ENCODE measurements at places on chromosomes 16 and 17.
A peak's percentile ranks its signal among the peaks of the same experiment; 100 is the strongest.

- DNase-seq: no peak
These were observed 45.5 kb downstream of the CPPED1 start for GRCh38 chr16:12758031-12758669.

DNA sequence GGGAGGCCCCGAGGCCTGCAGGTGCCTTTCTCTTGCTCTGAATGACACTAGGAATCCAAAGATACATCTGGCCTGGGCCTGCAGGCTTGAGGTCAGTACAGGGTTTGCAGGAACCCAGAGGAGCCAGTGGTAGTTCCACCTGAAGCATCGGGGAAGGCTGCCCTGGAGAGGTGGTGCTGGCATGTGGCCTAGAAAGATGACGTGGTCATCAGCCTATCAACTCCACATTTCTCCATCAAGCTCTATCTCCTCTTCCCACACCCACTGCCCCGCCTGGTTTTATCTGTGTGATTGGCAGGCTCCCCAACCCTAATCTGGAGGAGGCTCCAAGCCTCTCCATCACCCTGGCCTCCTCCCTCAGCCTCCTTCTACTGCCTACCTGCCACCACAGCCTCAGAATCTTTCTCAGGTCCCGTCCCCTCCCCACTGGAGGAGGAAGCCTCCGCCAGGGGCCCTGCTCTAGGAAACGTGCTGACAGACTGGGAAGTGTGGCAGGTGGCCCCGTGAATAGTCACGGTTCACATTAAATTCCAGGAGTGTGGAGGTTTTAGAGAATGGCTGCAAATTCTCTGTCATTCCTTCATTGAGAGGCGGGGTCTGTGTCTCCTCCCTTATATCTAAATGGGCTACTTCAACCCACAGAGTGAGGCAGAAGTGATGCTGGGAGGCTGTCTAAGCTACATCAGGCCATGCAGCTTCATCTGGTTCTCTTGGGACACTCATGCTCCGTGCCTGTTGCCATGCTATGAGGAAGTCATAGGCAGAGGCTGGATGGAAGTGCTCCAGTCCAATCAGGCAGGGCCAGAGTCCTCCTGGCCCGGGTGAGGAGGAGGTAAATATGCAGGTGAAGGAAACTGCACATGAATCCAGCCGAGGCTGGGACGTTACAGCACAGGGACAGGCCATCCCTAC lies 11.4 kb upstream of the MAP2K3 start:
- DNase-seq: no peak

DNA sequence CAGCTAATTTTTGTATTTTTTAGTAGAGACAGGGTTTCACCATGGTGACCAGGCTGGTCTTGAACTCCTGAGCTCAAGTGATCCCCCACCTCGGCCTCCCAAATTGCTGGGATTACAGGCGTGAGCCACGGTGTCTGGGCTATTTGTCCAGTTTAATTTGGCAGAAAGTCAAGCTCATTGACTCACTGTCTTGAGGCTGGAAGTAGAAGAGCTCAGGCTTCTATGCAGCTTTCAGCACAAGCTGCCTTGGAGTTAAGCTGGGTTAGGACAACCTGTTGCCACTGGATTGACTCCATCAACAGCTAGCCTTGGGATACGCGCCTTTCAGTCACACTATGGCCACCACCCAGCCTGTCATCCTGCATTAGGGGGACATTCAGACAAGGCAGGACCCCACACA lies 76.2 kb upstream of the DNAH17 start:
- DNase-seq: no peak

GRCh38 chr17:39235555-39236449 lies 10.1 kb upstream of the STAC2 start:
- DNase-seq: no peak

- no peak for DNase-seq
These were observed 450.8 kb upstream of the HSBP1 start for GRCh38 chr16:83356986-83357385.

DNA sequence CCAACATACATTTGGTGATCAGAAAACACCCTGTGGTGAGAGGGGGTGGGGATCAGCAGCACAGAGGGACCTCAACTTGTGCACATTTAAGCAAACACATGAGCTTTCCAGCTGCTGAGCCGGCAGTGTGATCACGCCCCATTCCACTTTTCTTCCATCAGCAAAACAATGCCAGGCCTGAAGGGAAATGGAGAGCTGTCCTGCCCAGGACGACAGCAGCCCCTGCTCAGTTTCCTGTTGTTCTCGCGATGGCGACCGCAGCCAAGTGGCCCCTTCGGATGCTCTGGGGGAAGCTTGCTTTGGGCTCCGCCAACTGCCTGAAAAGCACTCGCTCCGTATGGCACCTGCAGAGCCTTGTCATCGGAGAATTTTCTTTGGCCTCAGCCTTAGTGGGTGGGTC lies 272.3 kb downstream of the FOXL1 start:
- DNase-seq: no peak

DNA sequence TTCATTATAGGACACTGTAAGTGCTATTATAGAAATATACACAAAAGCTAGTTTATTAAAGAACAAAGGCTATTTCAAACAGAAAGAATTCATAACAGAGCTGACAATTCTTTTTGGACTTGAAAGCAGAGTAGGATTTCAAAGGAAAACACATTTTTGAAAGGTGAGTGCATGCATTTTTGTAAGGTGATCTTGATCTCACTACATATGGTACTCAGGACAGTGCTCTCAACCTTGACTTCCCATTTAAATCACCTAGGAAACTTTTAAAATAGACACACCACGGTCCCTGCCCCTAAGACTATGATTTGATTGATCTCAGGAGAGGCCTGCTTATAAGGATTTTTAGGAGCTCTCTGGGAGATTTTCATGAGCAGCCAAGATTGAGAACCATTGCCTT lies 1362.0 kb downstream of the CDH8 start:
- no peak for DNase-seq

DNA sequence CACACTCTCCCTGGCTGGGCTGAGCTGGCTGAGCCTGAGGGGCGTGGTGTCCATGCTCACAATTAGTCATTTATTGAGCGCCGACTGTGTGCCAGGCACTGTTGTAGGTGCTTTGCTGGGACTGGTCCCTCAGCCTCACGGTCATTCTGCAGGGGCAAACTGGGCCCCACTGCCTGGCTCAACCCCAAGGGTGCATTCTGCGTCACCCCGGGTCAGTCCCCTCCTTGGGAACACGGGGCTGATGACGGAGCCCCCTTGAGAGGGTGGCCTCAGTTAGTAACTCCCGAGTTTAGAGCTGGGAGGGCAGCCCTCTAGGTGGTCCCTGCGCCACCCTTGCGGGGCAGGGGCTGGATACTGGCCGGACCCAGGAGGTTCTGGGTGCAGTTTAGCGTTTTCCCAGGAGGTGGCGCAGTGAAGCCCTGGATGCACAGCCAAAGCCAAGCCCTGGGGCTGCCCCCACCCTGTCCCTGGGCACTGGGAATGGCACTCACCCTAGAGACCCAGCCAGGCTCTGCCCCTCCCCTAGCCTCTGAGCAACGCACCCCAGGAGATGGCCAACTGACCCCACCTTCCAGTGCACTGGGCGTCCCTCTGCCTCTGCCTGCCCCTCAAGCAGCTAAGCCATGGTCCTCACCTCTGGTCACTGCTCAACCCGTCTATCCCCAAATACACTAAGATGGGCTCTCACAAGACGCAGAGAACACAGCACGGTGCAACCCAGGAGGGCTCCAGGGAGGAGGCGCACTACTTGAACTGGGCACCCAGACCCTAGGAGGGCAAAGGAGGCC lies 243.2 kb upstream of the GSE1 start:
- DNase-seq: no peak

GRCh38 chr17:4560421-4560820 lies at the start of gene GGT6:
Gene GGT6, minus strand, starts transcription at chr17:4560577. Its CDS starts 56 bp downstream, at chr17:4560521.
- no peak for DNase-seq

DNA sequence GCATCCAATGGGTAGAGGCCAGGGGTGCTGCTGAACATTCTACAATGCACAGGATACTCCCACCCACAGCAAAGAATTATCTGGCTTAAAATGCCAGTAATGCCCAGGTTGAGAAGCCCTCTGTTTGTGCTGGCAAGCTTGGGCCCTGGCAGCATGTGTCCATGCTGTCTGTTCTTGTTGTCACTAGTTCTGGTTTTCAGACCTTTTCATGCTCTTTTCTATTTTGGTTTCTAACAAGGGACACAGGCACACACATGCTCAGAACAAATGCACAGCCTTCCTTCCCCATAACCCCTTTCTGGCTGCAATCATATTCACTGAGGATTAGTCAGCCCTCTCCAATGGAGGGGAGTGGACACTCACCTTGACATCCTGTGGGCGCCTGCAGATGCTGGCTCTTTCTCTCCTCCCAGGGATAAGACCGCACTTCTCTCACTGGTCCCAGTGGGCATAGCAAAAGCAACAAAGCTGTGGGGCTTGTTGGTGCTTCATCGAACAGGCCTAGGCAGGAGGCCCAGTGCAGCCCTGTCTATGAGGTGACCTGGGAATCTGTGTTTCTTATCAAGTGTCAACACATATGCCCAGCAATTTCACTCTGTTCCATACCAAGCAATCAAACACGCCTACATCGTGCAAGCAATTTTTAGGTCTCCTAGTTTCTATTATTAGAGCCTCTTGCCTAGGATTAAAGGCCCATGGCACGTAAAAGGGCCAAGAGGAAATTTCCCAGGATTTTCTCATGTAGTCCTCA lies 271.1 kb upstream of the CCL2 start:
- no peak for DNase-seq

GRCh38 chr17:49987681-49988441 lies 7.2 kb downstream of the DLX3 start:
- no peak for DNase-seq

GRCh38 chr17:1286379-1287106 lies 7.1 kb downstream of the TRARG1 start:
- no peak for DNase-seq

- DNase-seq: no peak
These were observed 19.1 kb downstream of the DEXI start for GRCh38 chr16:10923146-10923649.

- DNase-seq: peak; percentile 93
These were observed 19.4 kb downstream of the CEP295NL start for GRCh38 chr17:78883533-78884131.

DNA sequence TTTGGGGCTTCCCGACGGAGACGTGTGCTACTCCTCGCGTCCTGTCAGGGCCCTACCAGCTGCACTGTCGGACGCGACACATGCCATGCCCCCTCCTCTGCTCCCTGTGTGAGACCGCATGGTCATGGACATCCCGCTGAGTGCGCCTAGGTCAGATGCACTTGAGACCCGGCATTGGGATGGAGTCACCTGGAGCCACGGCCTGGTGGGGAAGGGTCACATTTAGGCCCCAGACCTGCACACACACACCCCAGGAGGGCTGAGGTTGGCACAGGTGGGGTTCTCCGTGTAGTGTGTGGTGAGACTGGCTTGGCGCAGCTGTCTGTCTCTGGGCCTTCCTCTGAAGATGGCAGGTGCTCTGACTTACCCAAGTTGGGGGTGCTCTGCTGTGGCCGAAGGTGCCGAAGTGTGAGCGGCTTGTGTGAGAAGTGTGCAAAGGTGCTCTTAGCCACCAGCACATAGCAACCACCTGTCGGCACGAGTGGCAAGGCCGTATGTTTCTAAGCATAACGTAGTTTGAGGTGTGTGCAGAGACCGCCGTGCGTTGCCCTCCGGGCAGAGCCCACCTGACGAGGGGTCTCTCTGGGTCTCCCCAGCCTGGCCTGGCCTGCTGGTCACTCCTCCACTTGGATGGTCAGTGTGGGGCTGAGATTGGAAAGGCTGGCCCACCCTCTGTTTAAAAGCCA lies 108.6 kb downstream of the BANP start:
- no peak for DNase-seq

DNA sequence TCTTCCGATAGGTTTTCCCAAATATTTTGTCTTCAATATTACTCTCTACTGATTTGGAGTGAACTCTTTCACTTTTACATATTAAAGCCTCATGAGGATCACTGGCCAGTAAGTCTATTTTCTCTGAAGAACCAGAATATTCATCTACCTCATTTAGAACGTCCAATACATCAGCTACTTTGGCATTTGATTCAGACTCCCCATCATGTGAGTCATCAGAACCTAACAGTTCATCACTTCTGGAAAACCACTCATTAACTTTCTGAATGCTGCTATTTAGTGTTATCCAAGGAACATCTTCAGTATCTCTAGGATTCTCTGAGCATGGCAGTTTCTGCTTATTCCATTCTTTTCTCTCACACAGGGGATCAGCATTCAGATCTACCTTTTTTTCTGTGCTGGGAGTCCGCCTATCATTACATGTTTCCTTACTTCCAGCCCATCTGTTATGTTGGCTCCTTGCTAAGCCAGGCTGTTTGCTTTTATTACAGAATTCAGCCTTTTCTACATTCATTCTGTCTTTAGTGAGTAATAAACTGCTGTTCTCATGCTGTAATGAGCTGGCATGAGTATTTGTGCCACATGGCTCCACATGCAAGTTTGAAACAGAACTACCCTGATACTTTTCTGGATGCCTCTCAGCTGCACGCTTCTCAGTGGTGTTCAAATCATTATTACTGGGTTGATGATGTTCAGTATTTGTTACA lies 30.9 kb downstream of the BRCA1 start:
- DNase-seq: no peak

DNA sequence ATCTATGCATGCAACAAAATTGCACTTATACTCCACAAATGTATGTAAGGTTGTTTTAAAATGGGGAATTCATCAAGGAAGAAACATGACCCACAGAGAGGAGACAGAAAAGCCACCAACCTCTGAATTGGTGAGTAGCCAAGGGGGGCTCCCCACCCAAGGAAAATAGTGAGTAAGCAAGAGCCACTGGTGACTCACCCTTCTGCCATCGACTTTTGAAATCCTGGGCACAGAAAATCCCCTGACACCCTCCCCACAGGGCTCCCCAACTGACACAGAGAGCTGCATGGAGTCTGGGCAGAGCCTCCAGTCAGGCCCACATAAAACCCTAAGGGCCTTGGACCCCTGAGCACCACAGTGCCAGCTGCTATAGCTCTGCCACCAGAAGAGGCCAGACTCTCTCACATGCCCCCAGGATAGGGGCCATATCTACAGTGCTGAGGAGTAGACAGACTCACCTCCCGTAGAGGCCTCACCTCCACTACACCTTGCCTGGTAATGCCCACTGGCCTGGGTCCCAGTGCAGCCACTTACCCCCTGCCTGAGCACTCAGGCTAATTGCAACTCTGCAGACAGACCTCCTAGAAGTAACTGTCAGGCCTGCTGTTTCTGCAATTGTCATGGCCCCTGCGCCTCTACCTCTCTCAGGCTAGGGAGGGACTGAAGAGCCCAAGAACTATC lies 244.7 kb upstream of the WSB1 start:
- no peak for DNase-seq

GRCh38 chr16:10933865-10934264 lies 8.4 kb downstream of the DEXI start:
- no peak for DNase-seq
